NCI-H526 (cell line): ENCODE measurements at places on chromosomes 1 and 21.

DNA sequence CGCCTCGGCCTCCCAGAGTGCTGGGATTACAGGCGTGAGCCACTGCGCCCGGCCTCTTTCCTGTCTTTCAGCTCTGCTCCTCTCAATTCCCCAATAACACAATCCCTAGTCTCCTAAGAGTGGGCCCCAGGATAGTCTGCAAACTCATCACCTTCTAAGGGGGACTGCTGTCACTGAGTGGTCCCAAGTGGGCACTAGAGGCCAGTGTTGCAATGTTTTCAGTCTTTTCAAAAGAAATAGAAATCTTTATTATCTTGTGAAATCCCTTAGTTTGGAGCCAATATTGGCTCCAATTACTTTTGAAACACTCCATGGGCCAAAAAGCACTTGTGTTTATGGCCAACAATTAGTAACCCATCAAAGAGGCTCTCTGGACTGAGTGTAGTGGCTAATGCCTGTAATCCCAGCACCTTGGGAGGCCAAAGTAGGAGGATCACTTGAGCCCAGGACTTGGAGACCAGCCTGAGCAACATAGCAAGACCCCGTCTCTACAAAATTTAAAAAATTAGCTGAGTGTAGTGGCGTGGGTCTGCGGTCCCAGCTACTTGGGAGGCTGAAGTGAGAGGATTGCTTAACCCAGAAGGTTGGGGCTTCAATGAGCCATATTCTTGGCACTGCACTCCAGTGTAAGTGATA, 28.6 kb upstream of the ZNF697 start:
- no peak for DNase-seq

DNA sequence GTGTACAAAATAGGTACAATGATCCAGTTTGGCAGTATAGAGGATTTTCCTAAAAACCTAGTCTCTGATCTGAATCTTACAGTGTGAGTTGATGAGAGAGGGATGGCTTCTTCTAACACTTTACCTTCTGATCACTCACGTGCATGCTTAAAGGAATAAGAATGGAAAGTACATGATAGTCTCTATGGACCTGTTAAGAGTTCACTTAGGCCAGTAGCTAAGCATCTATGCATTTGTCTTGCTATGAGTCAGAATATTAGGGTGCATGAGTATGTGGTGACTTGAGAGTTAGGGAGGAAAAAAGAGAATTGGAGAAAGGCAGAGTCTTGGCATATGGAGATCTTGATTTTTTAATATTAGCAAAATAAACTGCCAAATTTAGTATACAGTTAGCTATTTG, 206.3 kb downstream of the COL11A1 start:
- no peak for DNase-seq

DNA sequence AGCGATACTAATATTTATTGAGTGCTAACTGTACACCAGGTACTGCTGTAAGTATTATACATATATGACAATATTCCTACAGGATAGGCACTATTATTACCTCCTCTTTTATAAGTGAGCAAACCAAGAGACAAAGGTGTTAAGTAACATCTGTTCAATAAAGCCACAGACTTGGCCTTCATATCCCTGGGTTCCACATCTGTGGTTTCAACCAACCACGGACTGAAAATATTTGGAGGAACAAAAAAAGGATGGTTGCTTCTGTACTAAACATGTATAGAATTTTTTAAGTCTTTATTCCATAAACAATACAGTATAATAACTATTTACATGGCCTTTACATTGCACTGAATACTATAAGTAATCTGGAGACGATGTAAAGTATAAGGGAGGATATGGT, 95.1 kb downstream of the RERE start:
- no peak for DNase-seq

DNA sequence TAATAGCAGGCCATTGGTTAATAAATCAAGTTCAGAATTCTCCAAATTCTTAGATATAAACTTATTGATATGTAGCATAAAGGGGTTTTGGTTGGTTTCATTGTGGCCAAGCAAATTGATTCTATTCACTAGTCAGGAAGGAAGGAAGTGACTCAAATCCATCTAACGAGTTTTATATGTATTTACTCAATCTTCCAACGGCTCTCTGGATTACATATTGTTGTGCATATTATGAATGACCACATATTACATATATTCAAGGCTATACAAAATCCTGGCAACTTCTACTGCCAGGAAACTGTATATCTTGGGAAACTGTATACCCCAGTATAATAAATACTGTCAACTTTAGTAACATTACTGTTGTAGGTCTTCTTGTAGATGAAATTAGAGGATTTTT, 20.1 kb upstream of the PDE4B start:
- no peak for DNase-seq

- no peak for DNase-seq
Measured at GRCh38 chr1:194825382-194825781, 1639.0 kb upstream of the B3GALT2 start.

DNA sequence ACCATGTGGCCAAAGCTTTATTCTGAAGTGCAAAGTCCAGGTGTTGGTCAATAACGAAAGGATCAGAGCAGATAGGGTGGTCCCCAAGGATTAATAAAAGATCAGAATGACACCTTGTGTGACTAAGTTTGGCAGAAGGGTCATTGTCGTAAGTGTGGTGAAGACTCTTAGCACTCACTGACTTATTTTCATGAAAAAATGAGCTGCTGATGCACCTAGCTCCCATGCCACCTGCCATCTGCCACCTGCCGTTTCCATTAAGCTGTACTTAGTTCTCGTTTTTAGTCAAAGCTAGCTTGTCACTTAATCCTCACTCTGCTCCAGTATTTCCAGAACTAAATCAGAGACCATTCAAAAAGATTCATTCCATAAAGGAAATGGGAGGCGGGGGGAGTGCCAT, 112.6 kb downstream of the SEC16B start:
- no peak for DNase-seq

GRCh38 chr1:107432108-107432507, 291.3 kb downstream of the NTNG1 start:
- DNase-seq, result no peak

- no peak for DNase-seq
Measured at GRCh38 chr21:34282223-34282622, 81.6 kb upstream of the KCNE2 start.

DNA sequence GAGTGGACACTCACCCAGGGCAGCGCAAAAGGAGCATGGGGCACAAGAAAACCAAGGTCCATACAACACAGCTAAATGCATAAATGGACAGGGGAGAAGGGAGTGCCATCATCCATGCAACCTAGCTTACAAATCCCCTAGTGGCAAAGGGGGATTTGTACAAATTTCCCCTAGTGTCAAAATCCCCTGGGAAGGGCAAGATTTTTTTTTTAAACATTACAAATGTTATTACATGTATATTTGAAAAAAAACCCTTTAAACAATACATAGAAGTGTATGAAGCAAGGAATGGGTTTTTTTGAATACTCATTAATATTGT, 89.6 kb upstream of the IVNS1ABP start:
- DNase-seq, result no peak

GRCh38 chr1:33246171-33246570, 10.1 kb upstream of the ZNF362 start:
- DNase-seq, result no peak

DNA sequence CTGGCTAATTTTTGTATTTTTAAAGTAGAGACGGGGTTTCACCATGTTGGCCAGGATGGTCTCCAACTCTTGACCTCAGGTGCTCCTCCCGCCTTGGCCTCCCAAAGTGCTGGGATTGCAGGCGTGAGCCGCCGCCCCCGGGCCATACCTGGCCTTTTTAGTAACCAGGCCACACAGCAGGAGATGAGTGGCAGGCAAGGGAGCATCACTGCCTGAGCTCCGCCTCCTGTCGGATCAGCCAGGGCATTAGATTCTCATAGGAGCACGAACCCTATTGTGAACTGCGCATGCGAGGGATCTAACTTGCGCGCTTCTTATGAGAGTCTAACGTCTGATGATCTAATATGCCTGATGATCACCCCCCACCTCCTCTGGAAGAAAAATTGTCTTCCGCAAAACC, 308.7 kb upstream of the PRMT6 start:
- DNase-seq, result no peak
